SW480 (cell line): ENCODE measurements at places on chromosomes 1 and 21.

DNA sequence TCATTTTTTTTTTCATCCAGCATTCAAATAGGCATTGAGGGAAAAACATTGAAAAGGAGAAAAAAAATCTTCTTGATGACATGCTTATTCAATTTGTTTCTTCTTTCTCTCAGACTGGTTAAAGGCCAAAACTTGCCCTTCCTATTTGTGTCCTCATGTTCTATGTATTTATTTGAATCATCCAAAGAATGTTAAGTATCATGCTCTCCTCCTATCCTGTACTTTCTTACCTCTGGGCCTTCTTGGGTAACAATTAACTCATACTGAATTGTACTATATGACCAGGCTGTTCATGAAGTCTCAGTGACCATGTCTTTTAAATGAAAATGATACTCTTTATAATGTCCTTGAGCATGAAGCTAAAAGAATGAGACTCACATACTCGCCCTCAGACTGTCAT is 36.5 kb upstream of the DENND1B start:
- no peak for DNase-seq

DNA sequence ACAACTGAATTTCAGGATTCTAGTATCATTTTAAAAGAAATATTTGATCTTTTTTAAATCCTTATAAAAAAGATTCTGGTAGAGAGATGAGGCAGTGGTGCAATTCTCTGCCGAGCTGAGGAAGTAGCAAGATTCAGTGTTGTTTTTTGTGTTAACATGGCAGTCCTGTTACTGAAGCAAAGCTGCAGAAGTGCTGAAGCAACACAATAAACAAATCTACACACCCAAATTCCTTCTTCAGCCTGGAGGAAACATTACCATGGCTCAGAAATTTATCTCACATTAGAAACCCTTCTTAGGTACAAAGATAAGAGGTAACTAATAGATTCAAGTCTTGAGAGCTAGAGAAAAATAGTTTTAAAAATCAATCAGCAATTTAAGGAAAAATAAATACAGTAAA is 216.0 kb downstream of the DENND1B start:
- no peak for DNase-seq

DNA sequence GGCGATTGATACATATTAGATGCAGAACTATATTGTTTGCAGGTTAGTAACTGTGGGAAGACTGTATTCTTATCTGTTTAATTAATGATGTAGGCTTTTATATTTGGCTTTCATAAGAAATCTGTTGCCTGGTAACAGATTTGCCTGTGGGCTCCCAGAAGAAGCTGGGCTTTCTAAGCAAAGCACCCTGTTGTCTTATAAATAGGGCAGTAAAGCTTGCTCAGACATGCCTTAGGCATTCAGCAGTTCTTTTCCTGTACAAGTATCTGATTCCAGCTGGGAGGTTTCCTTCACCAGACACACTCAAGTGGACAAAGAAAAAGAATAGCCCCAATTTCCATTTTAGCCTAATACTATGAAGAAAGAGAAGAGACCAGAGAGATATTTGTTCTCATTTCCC is 524.0 kb downstream of the LRRIQ3 start:
- DNase-seq = no peak

DNA sequence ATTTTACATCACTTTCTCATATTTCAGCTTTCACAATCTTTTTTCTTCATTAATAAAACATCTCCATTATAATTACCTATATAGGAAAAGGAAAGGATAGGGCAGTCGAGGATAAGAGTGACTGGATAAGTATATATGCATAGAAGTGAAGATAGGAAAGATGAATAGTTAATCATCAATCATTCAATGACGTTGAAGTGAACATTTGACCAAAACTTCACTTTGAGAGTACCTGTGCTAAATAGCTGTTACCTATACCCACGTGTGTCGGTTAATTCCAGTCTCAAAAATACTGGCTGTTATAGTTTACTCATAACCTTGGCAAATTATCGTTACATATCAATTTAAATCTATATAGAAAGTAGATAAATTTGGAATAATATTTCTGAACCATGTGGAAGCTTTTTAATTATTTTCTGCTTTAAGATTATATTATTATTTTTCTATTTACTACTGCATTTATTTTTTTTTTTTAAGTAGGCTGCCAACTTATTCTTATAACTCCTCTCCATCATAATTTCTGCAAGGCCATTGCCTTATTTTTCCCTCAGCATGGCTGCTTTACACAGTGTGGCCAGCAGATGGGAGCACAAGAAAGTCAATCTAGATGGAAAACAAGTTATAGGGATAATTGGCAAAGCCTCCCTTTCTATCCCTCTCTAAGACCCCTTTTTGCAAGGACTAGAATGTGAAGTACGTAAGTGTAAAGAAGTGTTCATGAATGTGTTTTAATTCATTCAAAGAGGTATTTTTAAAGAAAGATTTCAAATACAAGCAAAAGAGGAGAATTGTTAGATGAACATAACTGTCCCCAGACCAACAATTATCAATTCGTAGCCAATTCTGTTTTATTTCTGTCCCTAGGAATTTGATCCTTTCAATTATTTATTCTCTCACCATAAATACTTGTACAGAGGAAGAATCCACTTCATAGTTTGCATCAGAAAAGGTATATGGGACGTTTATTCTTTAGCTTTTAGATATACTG is 290.4 kb downstream of the KCNT2 start:
- peak; percentile 18 for DNase-seq

DNA sequence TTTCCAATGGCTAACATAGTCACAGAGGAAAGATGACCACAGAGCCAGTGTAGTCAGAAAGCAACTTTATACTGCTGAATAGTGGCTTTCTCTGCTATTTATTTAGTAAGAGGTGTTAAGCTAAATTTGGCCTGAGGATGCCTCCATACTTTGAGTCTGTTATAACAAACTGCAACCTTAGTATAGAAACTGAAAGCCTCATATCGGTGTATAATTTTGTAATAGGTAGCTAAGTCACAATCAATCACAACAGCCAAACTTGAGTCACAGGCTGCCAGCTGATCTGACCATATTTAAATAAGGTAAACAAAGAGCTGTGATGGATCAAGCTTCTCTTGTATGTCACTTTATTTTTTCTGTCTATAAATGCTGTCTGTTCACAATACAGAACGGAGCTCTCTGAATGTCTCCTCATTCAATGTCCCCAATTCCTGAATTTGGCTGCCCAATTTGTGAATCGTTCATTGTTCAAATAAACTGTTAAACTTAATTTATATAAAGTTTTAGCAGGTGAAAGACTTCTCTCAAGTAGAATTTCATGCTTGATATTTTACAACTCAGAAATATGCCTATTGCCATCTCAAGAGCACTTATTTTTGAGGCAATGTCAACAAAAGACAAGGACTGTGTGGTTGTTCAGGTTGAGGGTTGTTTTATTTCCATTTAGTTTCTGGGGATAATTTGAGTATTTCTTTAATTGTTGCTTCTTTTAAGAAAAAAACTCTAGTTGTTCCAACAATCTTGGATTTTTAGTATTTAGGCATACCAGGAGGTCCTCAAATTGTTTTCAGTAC is 339.7 kb upstream of the B3GALT2 start:
- DNase-seq = no peak

DNA sequence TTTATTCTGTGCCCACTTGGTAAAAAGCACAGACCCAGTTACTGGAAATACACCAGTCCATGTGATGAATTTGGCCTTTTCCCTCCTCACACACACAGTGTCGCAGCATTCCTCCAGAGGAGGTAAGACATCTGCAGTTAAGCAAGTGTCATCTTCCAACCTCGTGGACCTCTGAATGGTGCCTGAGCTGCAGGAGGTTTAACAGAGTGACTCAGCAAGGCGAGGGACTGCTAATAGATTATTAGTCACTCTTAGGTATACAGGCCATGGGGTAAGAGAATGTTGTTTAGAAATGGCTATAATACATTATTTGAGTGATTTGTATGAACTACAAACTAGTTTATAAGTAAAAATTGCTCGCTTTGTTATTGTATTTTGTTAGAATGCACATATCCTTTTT is 8.6 kb upstream of the LRRC8B start:
- DNase-seq = peak; percentile 11

GRCh38 chr1:156726549-156727226 is 1.6 kb upstream of the METTL25B start:
- DNase-seq = peak; percentile 77

DNA sequence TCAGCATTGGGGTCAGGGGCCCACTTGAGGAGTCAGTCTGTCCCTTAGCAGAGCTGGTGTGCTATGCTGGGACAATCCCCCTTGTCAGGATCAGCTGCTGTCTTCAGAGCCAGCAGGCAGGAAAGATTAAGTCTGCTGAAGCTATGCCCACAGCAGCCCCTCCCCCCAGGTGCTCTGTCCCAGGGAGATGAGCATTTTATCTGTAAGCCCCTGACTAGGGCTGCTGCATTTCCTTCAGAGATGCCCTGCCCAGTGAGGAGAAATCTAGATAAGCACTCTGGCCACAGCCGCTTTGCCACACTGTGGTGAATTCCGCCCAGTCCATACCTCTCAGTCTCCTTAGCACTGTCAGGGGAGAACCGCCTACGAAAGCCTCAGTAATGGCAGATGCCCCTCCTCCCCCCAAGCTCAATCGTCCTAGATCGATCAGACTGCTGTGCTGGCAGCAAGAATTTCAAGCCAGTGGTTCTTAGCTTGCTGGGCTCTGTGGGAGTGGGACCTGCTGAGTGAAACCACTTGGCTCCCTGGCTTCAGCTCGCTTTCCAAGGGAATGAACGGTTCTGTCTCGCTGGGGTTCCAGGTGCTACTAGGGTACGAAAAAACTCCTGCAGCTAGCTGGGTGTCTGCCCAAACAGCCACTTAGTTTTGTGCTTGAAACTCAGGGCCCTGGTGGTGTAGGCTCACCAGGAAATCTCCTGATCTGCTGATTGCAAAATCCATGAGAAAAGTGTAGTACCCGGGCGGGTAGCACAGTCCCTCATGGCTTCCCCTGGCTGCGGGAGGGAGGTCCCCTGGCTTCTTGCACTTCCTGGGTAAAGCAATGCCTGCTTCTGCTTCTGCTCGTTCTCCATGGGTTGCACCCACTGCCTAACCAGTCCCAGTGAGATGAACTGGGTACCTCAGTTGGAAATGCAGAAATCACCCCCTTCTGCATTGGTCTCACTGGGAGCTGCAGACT is 25.1 kb upstream of the TP53BP2 start:
- no peak for DNase-seq

DNA sequence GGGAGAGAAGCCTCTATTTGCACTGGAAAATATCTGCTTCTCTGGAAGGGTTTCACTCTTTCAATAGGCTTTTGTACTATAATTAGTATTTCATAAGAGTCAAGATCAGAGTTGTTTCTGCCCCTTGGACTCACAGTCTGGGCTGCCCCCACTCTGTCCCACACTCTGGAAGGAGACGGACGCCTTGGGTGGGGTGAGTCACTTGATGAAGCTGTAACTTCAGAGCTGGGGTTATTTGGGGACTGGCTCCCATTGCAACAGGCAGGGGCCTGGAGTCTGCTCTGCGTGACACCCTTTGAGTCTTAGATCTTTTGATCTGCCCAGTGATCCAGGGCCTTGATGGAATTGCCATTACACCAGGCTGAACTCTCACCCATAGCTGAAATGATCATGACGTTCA is 4.0 kb upstream of the KCNA10 start:
- DNase-seq = no peak

- DNase-seq = no peak
Measured at GRCh38 chr1:163842571-163842970, 520.8 kb downstream of the NUF2 start.

- DNase-seq = no peak
Measured at GRCh38 chr1:207009182-207009850, 23.2 kb downstream of the C1orf116 start.

- no peak for DNase-seq
Measured at GRCh38 chr1:13807209-13807608, 107.2 kb downstream of the PRDM2 start.

GRCh38 chr1:211476200-211476849 is 15.6 kb downstream of the RD3 start:
- DNase-seq = peak; percentile 60

- DNase-seq = no peak
Measured at GRCh38 chr1:176141449-176141848, 65.6 kb downstream of the COP1 start.

DNA sequence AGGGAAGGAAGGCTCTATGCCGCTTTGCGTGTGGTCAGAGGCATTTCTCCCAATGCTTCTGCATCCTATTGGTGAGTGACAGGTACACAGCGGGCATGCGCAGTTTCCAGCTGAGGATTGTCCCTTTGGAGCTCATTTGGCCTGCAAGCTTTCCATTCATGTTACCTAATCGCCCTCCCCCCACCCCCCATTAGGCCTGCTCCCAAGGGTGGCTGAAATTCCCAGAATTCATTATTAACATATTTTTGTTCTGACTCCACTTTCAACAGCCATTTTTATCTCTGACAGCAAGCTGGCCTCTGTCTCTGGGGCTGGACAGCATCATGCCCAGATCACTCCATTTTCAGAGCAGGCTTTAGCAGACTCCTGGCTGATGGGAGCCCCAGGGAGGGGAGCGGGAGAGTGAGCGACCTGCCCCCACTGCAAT is 25.6 kb downstream of the MIS18A start:
- no peak for DNase-seq

GRCh38 chr1:232385221-232385620 is 244.7 kb downstream of the SIPA1L2 start:
- no peak for DNase-seq

DNA sequence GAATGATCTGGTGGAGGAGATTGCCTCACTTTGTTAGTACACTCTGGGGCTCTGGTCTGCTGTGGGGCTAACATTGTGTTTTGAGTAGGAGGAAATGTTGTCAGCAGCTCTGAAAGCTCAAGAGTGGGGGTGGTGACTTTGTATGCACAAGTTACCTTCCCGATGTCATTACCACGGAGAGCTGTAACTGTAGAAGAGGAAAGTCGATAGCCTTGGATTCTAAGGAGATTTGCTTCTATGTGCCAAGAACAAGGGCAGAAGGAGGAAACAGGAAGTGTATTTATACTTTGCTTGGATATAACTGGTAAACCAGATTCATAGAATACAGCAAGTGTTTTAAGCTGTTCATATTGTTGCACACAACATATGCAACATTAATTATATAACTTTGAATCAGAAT is 196.1 kb downstream of the AMY1C start:
- DNase-seq = no peak

DNA sequence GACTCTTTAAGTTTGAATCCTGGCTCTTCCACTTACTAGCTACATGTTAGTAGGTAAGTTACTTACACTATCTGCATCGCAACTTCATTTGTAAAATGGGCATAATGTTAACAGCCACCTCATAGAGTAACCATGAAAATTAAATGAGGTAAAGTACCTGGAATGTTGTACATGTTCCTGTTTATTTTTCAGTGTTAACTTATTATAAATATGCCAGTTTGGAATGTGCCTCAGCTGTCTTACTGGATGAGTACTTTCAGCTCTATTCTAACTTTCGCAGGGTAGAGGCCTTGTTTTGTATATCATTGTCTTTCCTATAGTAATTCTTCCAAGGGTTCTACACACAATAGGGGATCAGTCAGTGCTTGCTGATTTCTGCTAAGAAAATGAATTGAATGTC is 167.4 kb downstream of the DUSP10 start:
- no peak for DNase-seq

GRCh38 chr1:157960773-157961172 is 32.7 kb upstream of the KIRREL1 start:
- DNase-seq = no peak

GRCh38 chr1:202710070-202711045 is at the start of gene SYT2:
SYT2 (minus strand) TSS chr1:202710454; CDS start chr1:202605772, 104,682 bp downstream.
- no peak for DNase-seq
